T-helper 2 cell (primary cell): ENCODE measurements at places on chromosomes 12 and 14.
A peak's percentile ranks its signal among the peaks of the same experiment; 100 is the strongest.

DNA sequence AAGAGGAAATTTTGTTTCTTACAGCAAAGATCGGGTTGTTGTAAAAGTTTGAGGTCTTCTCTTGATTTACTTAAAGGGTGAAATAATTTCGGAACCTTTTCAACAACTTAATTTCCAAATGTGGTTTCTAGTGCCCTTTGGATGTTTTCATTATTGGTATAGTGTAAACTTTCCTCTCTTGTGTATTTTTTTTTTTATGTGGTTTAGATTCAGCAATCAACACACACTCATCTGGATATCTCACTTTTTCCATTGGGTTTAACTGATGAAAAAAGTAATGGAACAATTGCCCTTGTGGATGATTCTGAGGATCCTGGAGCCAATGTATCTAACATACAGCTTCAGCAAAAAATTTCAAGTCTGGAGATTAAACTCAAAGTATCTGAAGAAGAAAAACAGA lies 116.3 kb downstream of the CCDC91 start:
- DNase-seq, result no peak

DNA sequence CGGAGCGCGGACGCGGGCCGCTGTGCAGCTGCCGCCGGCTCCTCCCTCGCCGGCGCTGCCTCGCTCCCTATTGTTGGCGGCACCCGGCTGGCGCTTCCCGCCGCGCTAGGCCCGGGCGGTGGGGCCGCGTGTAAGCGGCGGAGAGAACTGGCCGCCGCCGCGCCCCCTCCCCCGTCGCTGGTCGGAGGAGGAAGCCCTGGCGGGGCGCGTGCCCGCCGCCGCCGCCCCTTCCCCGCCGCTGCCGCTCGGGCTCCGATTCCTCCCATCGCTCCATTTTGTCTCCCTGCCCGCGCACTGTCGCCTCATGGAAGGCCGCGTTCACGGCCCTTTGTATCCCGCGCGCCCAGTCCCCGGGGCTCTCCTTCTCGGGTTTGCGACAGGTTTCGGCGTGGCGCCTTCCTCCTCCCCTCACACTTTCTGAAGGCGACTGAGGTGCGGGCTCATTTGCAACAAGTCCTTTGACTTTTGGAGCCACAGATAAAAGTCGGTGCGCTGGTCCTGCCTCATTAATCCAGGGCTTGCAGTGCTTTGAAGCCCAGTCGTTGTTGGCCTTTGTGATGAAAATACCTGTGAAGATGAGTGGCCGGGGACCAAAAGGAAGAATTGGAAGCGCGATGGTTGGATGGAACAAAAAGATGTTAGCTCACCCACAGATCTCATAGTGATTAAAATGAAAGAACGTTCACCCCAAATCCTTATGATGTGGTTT lies 707 bp downstream of the CPSF6 start:
- peak; percentile 24 for DNase-seq

DNA sequence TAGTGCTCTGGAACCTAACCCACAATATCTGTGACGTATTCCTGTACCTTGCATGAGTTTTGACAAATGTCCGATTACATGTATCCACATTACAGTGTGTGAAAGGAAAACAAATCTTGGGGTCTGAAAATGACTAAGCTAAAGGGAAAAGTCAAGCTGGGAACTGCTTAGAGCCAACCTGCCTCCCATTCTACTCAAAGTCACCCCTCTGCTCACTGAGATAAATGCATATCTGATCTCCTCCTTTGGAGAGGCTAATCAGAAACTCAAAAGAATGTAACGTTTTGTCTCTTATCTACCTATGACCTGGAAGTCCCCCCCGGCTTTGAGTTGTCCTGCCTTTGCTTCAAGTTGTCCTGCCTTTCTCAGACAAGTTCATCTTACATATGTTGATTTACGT lies 34.0 kb upstream of the KIF21A start:
- DNase-seq, result no peak

DNA sequence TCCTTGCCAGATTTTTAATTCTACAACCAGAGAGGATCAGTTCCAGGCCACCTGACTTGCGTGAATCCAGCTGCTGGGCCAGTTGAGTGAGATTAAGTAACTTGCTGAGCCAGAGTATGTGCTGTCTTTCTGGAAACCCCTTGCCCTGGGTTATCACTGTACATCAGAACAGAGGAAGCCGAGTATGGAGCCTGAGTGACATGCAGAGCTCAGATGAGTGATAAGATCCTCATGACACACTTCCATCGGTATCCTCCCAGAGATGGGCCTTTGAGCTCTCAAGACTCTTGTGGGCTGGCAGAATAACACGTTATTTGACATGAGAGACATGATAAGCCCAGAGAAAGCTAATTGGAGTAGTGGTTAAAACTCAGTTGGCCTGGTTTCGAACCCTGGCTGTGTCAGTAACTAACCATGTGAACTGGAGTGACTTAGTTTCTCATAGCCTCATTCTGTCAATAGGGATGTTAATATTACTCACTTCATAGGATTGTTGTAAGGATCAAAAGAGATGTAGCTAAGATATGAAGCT lies 388.1 kb downstream of the ZFP36L1 start:
- DNase-seq, result no peak

GRCh38 chr12:54975875-54976274 lies 8.7 kb downstream of the TESPA1 start:
- no peak for DNase-seq
